ENCODE measurements at places on chromosomes 7 and 10.

GRCh38 chr10:47301833-47302232 is 1.8 kb downstream of the GDF10 start:
- DNase-seq, result no peak

GRCh38 chr7:53475776-53476175 is 440.3 kb downstream of the POM121L12 start:
- no peak for DNase-seq

GRCh38 chr7:85186521-85187241 is at the start of gene SEMA3D:
Gene SEMA3D, minus strand, starts transcription at chr7:85187056. Its CDS starts 65,165 bp downstream, at chr7:85121891.
- peak; percentile 34 for DNase-seq

- DNase-seq, result no peak
These were observed 31.5 kb upstream of the PRLHR start for GRCh38 chr10:118626953-118627352.

GRCh38 chr7:45088821-45089340 is at the start of gene NACAD:
Gene NACAD, minus strand, starts transcription at chr7:45088969. Its CDS starts 75 bp downstream, at chr7:45088894.
- DNase-seq, result peak; percentile 4

DNA sequence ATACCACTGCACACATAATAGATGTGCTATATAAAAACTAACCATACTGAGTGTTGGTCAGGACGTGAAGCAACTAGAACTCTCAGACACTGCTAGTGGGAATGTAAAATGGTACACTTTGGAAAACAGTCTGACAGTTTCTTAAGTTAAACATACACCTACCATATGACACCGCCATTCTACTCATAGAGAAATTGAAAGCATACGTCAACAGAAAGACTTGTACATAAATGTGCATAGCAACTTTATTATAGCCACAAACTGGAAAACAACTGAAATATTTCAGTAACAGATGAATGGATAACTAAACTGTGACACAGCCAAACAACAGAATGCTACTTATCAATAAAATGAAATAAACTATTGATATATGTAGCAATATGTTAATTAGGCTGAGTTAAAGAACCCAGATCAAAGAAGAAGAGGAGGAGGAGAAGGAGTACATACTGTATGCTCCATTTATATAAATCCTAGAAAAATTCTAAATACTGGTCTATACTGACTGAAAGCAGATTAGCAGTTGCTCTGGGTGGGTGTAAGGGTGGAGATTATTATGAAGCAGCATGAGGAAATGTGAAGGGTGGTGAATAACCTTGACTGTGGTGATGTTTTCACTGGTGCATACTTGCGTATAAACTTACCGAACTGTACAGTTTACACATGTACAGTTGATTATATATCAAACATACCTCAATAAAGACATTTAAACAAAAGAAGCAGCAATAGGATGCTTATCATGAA is 48.6 kb downstream of the ARHGAP21 start:
- no peak for DNase-seq

DNA sequence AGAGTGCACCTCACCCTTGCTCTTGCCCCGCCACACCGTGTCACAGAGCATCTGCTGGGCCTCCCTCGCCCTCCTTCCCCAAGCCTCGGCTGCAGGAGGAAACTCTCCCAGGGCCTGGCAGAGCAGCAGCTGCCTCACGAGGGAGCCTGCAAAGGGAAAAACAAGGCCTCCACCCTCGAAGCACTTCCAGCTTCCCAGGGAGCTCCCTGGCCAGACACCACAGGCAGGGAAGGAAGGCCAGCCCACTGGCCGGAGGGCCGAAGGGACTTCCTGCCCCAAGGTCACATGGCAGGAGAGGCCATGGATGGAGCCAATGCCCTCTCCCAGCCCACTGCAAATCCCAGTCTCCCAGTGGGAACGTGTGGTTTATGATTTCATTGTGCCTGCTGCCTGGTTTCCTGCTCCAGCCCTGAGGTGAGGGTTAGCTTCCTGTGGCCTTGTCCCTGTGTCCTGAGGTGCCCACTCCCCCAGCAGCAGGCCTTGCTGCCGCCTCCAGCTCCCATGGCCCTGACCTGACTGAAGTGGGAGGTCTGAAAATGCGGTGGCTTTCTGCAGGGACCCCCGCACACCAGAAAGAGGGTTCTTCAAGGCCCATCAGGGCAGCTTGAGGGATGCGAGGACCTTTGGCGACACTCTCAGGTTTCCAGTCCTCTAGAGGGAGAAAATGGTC is 100.5 kb upstream of the PPIF start:
- DNase-seq, result no peak

GRCh38 chr10:89202033-89202425 is 5.1 kb downstream of the CH25H start:
- DNase-seq, result no peak

- peak; percentile 53 for DNase-seq
These were observed 6.6 kb downstream of the DMBT1 start for GRCh38 chr10:122567056-122567660.

GRCh38 chr7:2520131-2520760 is 672 bp downstream of the LFNG start:
- peak; percentile 54 for DNase-seq

- no peak for DNase-seq
These were observed 73.8 kb upstream of the GTF2IRD1 start for GRCh38 chr7:74379938-74380337.

- DNase-seq, result no peak
These were observed 32.0 kb downstream of the FRA10AC1 start for GRCh38 chr10:93670372-93670771.

GRCh38 chr10:99976886-99977665 is 32.7 kb downstream of the DNMBP start:
- DNase-seq, result no peak

GRCh38 chr7:47663851-47664250 is 81.9 kb upstream of the TNS3 start:
- no peak for DNase-seq

- no peak for DNase-seq
These were observed 57.1 kb downstream of the AMPH start for GRCh38 chr7:38574086-38574485.

DNA sequence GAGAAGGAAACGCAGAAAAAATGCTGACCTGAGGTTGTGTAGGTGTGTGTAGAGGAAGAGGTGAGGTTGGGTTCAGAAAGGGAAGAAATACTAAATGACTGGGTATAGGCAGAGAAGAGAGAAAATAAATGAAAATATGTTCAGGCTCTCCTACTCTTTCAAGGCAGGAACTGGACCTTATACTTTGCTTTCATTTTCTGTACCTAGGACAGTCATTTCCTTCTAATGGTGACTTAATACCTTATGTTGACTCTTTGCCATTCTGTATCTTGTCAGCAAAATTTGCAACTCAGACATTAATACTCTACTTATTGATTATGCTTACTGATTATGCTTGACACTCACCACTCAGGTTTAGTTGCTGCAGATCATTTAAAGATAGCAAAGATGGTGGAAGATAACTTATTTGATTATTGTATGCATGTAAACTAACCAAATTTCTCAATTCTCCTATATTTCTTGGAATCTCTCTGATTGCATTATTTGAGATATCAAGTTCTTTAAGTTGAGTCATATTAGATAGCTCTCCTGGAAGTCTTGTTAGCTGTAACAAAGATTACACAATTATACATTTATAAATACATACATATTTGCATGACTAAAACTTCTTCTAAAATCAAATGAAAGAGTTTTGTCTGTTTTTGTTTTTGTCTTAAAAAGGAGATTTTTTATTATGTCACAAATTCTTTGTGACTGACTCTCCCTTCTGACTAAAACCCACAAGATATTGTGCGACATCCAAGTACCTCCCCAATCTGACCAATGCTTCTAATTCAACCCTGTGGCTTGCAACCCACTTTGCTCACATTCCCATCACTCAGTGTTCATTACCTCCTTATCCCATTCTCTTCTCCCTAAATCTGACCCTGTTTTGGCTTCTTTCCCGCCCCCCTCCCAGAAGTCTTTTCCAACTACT is 20.0 kb downstream of the LRRD1 start:
- no peak for DNase-seq
